ENCODE measurements at places on chromosomes 1 and 21.

DNA sequence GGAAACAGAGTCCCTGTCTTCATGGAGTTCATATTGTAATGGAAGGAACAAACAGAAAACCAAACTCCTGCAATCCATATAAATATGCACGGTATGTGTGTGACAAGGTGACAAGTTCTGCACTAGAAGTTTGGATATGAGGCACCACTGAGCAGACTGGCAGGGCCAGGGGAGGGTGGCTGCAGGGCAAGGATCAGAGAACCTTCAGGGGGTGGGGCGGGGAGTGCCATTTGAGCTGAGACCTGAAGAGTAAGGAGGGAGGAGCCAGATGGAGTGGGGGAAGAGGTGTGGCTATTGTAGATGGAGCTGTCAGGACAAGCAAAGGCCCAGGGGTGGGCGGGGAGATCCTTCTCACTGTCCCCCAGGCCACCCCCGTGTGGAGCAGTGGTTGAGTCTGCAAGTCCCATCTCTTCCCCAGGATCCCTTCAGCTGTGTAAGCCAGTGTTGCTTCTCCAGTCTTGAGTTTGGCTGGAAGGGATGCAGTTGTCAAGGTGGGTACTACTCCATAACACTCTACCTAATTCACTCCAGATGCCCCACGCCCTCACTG, 76.4 kb downstream of the ATP5PO start:
- no peak for DNase-seq

DNA sequence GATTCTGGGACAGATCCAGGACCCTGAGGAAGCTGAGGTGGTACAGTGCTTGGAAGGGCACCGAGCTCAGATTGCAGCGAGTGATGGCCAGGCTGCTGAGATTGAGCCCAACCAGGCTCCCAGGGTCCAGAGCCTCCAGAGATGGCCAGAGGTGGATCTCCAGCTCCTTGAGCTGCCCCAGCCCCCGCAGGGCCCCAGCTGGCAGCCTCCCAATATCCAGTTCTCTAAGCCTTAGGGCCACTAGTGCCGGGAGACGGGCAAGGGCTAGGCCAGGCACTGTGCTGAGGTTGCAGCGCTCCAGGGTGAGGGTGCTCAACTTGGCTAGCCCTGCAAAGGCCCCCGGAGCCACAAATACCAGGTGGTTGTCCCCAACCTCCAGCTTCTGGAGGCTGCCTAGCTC, 3.4 kb downstream of the LINGO4 start:
- DNase-seq, result no peak

GRCh38 chr1:62037274-62037673, 157.4 kb upstream of the L1TD1 start:
- no peak for DNase-seq

DNA sequence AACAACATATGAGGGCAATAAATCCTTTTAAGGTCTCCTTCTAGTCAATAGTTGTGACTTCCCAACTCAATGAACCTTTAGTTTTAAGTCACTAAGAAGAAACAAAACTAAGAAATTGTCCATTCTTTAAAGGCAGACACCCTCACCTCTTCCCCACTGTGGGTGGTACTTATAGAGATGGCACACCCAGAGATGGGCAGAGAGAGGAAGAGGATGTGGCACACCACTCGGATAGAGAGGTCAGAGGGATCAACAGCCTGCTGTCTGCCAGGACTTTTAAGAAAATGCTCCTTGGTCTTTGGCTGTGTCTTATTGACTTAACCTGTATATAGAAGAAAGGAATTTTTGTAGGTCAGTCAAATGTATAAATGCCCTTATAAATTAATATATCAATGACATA, 45.1 kb downstream of the FASLG start:
- no peak for DNase-seq

DNA sequence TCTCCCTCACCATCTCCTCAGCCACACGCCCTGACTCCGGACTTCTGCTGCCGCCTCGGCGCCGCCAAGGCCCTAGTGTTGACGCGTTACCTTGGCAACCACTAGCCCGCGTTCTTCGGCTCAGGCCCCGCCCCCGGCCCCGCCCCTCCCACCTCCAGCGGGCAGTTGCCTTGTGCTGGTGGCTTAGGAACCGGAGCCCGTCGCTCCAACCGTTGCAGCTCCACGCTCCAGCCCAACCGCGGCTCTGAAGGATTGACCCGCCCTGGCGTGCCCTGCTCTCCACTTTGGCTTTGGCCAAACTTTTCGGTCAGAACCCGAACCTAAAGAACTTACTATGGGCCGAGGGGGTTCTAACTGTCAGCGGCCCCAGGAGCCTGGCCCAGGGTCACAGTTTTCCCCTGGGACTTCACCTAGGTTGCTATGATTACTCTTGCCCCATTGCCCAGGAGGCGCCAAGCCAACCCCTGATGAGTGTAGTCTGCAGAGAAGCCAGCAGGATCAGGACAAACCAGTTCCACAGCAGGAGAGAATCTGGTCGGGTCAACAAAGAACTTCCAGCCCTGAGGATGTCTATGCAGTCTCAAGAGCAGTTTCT, at the start of gene CFAP45:
Gene CFAP45, minus strand, starts transcription at position 80 of the 595 bp plus-strand sequence. Its CDS starts 67 bp downstream, at position 13.
- peak; percentile 64 for DNase-seq

DNA sequence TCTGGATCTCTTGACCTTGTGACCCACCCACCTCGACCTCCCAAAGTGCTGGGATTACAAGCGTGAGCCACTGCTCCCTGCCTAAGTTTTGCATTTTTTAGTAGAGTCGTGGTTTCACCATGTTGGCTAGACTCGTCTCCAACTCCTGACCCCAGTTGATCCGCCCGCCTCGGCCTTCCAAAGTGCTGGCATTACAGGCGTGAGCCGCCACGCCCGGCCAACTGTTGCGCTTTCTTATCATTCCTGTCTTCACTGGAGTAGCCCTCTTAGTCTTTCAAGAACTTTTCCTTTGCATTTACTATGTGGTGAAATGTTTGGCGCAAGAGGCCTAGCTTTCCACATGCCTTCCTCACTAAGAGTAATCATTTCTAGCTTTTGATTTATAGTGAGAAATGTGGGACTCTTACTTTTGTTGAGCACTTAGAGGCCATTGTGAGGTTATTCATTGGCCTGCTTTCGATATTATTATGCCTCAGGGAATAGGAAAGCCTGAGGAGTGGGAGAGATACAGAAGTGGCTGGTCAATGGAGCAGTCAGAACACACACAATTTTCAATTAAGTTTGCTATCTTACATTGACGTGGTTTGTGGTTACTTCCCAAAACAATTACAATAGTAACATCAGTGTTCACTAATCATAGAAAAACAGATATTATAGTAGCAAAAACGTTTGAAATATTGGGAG, 111.0 kb downstream of the ZMYM4 start:
- DNase-seq, result no peak

GRCh38 chr1:197951089-197951488, 33.9 kb downstream of the LHX9 start:
- DNase-seq, result no peak

DNA sequence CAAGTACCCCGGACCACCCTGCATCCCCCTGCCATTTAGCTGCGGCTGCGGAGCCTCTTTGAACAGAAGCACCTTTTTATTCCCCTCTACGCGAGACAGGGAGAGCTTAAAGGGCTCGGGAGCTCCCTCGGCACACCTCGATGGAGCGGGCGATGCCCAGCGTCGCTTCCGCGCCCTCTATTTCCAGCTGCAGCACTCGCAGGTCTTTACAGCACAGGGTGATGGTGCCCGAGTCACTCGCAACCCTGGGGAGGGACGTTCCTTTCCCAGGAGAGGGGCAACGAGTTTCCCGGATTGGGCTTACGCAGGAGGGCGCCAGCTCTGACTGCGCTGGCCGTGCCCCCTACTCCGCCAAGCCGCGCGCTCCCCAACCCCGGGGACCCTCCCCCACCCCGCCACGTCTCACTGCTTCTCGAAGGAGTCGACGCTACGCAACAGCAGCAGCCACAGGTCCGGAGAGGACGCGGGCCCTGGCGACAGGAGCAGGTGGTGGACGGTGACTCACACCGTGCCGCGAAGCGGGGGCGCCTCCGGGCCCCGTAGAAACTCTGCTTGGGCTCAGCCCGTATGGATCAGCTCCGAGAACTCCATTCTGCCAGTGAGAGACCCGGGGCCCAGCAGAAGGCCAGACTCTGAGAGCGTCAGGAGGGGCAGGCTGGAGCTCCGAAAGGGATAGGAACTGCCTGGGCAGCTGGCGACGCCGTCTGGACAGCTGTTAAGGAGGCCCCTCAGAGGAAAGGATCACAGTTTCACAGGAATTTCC, 5.8 kb upstream of the FAM167B start:
- no peak for DNase-seq

All from kidney capillary endothelial cell (primary cell).